ENCODE measurements at places on chromosomes 3 and 15.

DNA sequence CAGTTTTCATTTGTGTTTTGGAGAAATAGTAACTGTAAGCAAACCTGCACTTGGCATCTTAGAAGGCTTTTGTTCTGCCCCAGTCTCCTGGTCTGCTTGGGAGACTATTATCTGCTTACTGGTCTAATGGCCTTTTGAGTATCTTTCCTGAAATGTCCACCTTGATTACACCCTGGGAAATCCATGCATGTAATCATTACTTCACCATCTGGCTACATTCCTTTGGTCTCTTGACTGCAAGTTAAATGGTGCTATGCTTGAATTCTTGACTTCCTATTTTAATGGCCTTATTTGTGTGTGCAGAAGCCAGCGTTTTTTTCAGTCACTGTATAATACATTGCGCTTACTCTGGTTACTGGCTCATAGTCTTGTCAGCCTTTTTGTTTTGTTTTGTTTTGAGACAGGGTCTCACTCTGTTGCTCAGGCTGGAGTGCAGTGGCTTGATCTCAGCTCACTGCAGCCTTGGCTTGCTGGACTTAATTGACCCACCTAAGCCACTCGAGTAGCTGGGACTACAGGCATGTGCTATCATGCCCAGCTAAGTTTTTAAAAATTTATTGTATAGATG is 30.0 kb downstream of the CHD2 start:
- no peak for DNase-seq

- no peak for DNase-seq
These were observed at the start of gene CXCR6 for GRCh38 chr3:45943207-45943846. CXCR6 (plus strand) TSS chr3:45943464; CDS start chr3:45946482, 3,018 bp downstream.

- DNase-seq = no peak
These were observed 558 bp upstream of the NCEH1 start for GRCh38 chr3:172711454-172711795.

GRCh38 chr3:8070011-8070410 is 431.6 kb upstream of the LMCD1 start:
- DNase-seq = no peak

DNA sequence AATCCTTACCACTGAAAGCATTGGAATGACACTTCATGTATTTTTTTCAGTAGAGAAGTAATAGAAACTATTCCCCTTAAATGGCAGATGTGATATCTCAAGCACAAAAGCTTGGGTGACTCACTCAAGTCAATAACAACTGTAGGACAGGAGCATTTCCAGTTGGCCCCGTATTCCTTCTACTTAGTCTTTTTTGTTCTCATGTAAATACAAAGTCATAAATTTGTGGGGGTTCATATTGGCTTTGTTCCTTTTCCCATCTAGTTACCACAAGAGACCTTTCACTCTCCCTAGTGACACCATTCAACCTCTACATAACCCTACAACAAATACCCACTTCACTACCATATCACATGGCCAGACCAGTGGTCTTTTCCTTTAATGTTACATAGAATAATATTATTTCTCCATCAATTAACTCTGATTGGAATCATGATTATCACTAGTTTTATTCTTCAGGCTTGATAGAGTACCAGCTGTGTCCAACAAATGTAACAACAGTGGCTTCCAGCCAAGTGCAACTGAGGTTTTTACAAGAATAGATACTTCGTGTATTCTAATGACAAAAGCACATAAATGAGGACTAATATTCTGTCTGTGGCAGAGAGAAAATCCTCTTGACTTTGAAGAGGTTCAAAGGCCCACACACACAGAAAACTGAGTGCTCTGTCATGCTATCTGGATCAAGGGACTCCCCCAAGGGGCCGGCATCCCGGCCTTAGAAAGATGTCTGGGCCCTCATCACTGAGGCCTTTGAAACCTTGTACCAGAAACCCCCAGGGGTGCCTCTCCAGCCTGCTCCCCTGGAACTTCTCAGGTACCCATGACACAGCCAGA is 94.0 kb upstream of the THBS1 start:
- DNase-seq = no peak

- no peak for DNase-seq
These were observed 262.5 kb downstream of the PLOD2 start for GRCh38 chr3:145898487-145898886.

- DNase-seq = no peak
These were observed 262.7 kb downstream of the ZBTB20 start for GRCh38 chr3:114884213-114884923.

DNA sequence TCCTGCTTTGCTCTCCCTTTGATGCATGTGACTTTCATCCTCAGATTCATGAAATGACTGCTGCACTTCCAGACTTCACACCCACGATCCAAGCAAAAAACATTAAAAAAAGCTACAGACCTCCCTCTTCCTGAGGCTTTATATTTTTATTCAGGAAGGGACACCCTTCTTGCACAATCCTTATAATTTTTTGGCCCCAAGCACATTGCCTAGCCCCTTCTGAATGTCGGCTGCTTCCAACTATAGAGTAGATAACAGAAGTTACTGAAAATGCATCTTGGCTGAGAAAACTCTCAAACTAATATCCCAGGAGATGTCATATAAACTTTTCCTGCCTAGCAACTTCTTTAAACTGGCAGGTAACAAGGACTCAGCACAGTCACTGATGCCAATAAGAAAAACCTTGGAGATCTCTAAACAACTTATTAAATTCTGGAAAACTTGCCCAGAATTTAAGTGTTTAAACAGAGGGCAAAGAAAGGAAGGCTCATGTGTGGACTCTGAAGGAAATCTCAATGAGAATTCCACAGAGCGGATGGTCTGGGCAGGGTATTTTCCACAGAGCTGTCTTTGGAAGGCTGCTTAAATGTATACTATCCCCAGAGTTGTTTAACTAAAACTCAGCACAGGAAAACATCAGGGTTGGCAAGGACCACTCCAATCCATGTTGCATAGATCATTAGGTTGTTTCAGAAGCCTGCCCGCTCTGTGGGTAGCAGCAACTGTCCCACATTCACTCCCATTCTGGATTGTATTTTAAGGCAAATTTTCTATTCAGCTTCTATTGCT is 746.8 kb upstream of the LMCD1 start:
- no peak for DNase-seq

All from caudate nucleus (tissue), 63 donors.